ENCODE measurements at places on chromosomes 16 and 17.
A peak's percentile ranks its signal among the peaks of the same experiment; 100 is the strongest.

DNA sequence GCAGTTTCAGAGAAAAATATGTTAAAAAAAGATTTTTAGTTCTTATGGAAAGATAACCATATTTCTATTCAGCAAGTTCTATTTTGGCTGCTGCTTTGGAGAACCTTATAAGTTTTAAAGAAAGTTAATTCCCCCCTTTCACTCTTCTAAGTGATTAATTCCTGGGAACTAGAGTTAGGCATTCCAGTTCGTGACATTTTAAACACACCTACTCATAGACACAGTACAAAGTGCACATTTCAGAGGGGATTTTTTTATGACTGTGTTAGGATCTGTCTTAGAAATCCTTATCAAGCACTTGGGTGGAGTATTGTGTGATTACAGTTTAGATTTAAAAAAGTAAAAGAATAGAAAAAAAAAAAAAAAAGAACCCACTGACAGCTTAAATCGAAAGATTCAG, 3.5 kb upstream of the CDH11 start:
- no peak for DNase-seq

- DNase-seq = no peak
Observed at GRCh38 chr17:8163978-8164814, 1.4 kb upstream of the VAMP2 start.

DNA sequence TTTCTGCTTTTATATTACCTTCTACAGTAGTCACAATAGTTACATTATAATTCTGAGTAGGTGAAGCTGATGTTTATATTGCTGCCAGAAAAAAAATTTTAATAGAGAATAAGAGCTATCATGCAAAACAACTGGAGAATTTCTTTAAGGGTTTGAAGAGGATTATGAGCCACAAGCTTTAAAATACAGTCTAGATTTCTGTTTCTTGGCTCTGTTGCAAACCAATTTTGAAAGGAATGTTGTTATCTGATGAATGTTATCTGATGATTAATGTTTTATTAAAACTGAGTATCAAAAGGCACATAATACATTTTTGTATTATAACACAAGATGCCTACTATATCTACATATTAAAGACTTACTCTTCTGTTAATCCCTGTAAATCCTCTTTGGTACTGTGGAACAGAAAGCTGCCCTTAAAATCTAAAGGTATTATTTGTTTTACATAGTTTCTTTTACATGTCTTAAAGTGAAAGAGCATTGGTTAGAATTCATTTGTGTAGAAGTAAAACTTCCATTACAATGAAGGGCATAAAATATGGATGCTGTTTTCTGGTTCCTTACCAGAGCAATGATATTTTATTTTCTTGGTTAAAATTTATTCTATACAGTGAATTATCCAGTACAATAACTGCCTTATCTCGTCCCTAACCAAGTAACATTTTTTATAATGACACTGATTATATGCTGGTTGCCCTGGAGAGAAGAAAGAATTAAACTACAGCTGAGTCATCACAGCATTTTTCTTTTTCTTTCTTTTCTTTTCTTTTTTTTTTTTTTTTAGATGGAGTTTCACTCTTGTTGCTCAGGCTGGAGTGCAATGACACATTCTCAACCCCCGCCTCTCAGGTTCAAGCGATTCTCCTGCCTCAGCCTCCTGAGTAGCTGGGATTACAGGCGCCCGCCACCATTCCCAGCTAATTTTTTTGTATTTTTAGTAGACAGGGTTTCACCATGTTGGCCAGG, 205.7 kb downstream of the TANC2 start:
- no peak for DNase-seq

GRCh38 chr16:64983963-64984362, 137.9 kb downstream of the CDH11 start:
- no peak for DNase-seq

DNA sequence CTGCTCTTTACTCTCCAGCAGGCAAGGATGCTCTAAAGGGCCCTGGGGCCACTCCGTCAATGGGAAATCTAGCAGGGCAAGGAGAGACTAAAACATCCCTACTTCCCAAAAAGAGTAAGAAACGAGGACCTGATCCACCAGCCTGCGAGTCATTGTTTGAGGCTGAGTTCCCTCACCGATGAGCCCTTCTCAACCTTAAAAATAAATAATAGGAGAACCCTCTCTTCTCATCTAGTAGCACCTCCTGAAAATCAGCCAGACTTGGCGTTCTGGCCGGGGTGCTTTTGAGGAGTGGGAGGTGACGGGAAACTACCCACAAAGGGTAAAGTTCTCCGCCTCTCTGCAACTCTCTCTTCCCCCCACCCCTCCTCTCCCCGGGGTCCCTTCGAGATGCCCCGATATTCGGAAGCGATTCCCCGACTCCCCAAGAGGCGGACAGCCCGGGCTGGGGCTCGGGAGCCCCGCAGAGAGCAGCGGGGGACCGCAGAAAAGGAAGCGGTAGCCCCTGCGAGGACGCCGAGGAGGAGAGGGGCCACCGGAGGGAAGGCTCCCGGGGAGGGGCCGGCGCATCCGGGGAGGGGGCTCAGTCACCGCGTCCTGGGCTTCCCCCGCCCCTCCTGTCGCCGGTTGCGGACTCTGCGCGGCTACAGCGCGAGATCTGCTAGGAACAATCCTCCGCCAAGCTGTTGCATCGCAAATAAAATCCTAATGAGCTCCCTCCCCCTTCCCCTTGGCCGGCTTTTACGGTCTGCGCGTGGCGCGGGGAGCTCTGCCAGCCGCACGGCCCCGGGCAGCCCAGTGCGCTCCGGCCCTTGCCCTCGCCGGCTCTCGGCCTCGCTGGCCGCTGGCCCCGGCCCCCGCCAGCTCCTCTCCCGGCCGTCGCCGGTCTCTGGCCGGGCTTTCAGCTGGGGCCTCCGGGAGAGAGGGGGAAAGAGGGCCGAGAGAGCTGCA, 1.3 kb downstream of the HOXB9 start:
- no peak for DNase-seq

GRCh38 chr17:6035801-6036394, 34.3 kb upstream of the WSCD1 start:
- no peak for DNase-seq

DNA sequence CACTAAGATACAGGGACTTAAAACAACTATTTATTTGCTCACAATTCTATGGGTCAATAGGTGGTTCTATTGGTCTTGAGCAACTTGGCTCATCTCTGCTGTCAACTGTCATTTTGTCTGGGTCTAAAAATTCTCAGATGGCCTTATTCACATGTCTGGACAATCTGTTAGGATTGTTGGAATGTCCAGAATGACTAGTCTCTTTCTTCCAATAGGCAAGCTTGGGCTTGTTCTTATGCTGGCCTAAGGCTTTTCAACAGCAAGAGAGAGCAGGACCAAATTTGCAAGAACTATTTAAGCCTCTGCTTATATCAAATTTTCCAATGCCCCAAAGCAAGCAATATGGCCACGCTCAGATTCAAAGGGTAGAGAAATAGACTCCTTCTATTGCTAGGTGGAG, 240.9 kb downstream of the KIF2B start:
- no peak for DNase-seq

GRCh38 chr16:81738783-81739496, 40.2 kb upstream of the PLCG2 start:
- DNase-seq = no peak

- no peak for DNase-seq
Observed at GRCh38 chr17:72510351-72511016, 389.7 kb downstream of the SOX9 start.

GRCh38 chr17:74445158-74445557, 13.3 kb downstream of the GPRC5C start:
- no peak for DNase-seq

DNA sequence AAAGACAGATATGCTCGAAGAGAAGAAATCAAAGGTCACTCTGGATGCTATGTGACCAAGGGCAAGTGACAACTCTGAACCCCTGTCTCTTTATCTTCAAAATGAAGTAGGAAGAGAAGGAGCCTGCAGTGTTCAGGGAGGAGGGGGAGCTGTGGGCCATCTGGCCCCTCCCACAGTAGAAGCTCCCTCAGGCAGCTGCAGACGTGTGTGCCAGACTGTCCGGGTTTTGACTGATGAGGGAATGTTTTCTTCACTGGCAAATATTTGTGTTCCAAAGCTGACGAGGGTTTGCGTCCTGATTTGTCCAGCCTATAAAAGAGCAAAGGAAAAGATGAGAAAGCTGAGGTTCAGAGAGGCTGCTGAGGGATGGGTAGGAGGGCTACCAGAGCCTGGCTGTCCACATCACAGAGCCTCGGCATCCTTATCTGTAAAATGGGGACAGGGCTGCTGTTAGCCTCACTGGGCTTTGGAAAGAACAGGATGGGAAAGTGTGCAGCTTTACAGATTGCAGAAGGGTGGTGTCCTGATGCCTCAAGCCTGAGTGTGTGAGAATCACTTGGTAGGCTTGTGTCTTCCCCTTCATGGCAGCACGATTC, 1.8 kb upstream of the GINS2 start:
- no peak for DNase-seq

DNA sequence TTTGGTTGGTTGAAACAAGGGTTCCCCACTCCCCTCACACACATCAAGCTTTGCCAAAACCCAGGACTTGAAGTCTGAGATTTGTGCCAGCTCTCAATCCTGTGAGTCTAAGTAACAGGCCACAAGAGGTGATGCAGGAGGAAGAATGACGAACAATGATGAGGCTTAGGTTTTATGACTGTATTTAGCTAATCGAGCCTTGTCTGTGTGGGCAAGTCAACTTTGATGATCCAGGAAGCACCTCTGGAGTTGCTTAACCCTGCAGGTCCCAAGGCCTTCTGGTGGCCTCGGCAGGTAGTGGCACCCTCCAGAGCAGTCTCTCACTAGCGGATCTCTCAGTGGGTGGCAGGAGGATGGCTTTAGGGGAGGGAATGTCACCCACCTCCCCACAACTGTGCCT, 28.7 kb downstream of the CDK5RAP3 start:
- DNase-seq = no peak

GRCh38 chr17:19017401-19017800, 12.8 kb upstream of the FAM83G start:
- no peak for DNase-seq

- no peak for DNase-seq
Observed at GRCh38 chr16:20765732-20766131, 1.9 kb downstream of the ACSM3 start.

DNA sequence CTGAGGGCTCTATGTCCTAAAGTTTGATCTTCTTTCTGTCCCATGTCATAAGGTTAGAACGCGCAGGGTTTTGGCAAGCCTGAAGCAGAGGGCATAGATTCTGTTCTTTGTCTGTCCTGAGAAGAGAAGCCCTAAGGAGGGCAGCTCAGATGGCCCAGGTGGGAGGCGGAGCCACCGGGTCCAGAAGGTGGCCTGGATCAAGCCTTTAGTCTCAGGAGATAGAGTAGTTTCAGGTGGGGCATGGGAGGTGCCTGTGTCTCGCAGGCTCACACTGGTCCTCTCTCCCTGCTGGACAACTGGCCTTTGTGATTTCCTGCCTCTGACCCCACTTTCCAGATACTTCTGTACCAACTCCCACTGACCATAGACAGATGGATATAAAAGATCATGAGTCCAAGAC, 44.2 kb upstream of the DNAJA2 start:
- no peak for DNase-seq

GRCh38 chr16:30040221-30040620, 9.2 kb upstream of the TLCD3B start:
- DNase-seq = no peak

DNA sequence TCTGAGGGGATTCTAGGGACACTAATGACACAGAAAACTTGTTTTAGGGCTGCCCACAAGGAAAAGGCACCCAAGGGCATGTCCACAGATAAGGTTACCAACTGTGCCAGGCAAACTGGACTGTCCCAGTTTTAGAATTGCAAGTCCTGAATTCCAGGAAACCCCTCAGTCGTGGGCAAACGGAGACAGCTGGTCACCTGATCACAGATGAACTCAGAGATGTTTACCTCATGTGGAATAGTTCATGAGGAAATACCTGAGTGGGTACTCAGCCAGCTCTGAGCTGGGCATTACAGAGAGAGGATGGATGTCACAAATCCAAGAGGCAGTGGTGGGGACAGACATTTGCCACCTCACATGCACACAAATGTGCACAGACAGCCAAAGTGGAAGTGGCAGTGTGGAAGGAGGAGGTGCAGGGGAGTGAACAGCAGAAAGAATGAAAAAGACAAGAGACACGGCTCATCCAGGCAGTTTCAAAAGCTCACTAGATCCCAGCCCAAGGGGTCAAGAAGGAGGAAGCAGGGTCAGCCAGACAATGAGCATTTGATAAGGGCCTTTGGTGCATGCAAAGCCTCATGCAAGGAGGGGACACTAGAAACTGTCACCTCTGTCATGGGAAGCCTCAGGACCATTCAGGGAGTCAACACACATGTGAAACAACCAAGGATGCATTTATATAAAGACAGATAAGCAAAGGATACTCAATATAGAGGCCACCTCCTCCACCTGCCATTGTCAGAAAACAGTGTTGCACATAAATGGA, 24.8 kb downstream of the TTLL6 start:
- DNase-seq = peak; percentile 15

- no peak for DNase-seq
Observed at GRCh38 chr17:21058098-21058893, 15.5 kb upstream of the USP22 start.

DNA sequence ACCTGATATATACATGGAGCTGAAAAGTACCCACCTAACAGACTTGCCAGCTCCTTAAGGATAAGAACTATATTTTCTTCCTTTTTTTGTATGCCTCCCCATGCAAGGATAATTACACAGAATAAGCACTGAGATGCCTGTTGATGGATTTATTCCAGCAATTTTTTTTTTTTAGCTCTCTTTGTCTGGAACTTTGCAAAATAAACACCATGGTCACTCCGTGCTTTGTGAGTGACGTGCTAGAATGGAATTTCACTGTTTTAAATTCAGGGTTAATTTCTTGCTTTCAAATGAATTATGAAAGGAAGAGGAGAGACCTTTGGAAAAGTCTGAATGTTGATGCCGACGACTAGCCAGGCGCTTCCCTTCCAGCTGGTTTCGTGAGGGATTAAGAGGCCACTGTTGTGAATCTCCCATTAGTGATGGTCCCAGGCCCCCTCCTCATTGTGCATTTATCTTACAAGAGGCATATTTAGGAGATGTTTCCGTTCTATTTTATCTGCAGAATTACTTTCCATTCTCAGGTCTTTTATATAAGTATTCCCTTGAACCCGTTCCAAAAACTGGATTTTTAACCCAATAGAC, 529.1 kb downstream of the WWOX start:
- no peak for DNase-seq

GRCh38 chr17:49928126-49928800, 40.7 kb upstream of the DLX4 start:
- DNase-seq = no peak

DNA sequence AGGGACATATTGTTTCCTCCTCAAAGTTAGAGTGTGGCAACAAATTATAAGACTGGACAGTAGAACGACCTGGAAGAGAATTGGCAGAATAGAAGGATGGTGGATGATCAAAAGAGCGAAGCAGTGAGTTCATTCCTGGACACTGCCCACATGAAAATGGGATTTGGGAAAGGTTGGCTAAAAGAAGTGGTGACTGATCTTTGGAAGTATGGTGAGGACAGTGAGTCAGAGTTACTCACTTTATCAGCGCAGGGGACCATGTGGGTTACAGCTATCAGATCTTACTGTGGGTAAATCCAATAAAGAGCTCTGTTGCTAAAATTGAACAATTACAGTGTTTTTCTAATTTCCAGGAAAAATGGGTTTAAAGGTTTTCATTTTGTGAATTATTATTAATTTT, 2.7 kb upstream of the TANC2 start:
- peak; percentile 74 for DNase-seq

All from HS-5 (cell line).